Stimulated activated CD8-positive, alpha-beta memory T cell treated with anti-CD3 and anti-CD28 coated beads, Interleukin-4, amount 100 ng/mL, for 4 hours (primary cell): ENCODE measurements at places on chromosomes 11 and 22.

GRCh38 chr11:125934473-125934872, 11.4 kb upstream of the VSIG10L2 start:
- DNase-seq = no peak

DNA sequence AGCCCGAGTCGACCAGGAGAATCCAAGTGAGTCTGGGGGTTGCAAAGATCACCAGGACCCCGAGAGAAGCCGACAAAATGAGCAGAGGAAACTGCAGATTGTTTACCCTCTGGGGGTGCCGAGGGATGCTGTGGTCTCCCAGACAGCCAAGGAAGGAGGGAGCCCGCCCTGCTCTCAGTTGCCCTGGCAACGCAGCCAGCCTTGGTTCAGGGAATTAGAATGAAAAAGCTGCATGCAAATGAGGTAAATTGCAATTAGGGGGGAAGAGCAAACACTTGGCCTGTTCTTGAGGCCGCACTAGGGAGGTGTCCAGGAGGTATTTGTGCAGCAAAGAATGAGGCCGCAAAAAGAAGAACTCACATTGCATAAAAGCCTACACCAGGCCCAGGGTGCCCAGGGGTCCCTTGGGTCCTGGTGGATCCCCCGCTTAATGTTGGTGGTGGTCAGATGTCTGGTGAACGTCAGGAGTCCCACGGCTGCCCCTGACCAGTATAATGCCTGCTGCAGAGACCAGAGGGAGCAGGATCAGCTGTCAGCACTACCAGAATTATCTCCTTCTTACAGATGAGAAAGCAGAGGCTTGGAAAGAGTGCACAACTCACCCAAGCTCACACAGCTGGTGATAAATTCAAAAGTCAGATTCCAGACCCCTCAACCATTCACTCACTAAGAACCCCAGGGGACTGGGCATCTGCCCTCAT, 40.3 kb upstream of the ATXN10 start:
- no peak for DNase-seq

DNA sequence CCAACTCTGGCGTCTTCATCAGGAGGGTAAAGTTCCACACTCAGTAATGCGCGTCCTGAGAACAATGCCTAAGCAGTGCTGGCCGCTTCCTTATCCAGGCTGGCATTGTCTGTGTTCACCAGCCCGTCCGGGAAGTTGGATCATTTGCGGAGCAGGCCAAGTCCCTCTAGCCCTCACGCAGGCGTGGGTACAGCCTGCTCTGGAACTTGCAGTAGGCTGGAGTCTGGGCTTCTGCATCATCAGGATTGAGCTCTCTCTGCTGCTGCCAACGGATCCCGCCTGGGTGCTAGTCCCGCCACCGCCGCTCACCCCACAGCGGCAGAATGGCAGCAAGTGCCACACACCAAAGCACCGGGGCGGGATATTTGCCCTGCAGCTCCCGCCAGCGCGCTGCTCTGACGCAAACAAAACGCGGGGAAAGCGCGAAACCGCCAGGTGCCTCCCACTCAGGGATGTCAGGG, 29.0 kb downstream of the GLYATL1 start:
- DNase-seq = no peak

DNA sequence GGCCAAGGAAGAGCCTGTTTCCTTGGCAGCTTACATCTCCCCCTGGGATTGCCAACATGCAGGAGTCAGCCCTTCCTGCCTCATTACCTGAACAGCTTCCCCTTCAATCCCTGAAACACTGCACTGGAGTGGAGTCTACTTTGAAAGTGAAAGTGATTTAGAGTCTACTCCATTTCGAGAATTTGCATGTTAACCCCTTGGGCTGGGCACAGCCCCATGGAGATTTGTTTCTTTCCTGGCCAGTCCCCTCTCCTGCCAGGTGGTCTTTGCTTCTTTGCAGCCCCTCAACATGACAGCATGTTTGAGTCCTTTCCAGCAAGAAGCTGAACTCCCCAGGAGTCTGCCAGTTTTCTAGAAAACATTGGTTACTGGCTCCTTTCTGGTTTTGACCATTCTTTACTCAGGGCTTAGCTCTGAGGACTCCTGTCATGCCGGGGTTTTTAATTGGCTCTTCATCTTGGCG, 59.9 kb downstream of the TRAF6 start:
- no peak for DNase-seq

DNA sequence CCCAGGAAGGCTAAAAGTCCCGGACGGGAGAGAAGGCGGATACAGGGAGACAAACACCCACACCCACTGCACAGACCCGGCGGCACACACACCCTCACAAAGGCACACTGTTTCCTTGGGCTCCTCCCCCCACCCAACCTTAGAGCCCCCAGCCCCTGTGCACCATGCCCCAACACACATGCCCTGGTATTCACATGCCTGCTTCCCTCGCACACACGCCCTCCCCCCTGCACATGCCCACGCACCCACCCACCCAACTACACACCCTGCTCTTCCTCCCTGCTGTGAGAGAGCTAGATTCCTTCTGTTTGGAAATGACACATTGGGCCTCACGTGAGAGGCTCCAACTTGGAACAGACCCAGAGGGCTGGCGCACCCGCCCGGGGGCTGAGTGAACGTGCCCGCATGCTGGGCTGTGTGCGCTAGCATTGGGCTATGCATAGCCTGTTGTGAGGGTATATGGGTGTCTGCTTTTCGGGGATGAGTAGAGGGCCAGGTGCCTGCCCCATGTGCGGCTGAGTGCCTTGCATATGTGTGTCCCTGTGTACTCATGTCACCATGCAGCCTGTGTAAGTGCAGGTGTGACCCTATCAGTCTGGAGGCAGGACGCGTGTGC, 518 bp upstream of the CHRM1 start:
- DNase-seq = no peak
